LHCN-M2 (cell line): ENCODE measurements at places on chromosomes 5 and 9. TPM values are rescaled to one million over a fixed set of nuclear protein-coding genes. Genes with fewer than 3 reads are reported as not detected.

Gene PHF24
- total RNA-seq = not detected in 2 replicates

Gene HABP4
- 14.0 and 14.5 TPM in 2 replicates for total RNA-seq

Gene DOK3
- total RNA-seq = 7.0 and 14.8 TPM in 2 replicates

Gene GPR107
- total RNA-seq = 17.7 and 20.3 TPM in 2 replicates

Gene PLAC8L1
- total RNA-seq = not detected in 2 replicates

Gene CNTNAP3B
- total RNA-seq = 0.11 TPM in 1 of 2 replicates, not detected in the other

Gene SLC6A18
- not detected in 2 replicates for total RNA-seq

Gene FBP2
- total RNA-seq = not detected in 2 replicates

Gene TAF1L
- total RNA-seq = not detected in 2 replicates

Gene TMEM252
- not detected in 2 replicates for total RNA-seq

- DNase-seq = no peak
These were observed 67.5 kb upstream of the RAPGEF1 start for GRCh38 chr9:131807144-131807983.

- DNase-seq = no peak
These were observed 41.6 kb upstream of the EQTN start for GRCh38 chr9:27338527-27338903.

- peak; percentile 24 for DNase-seq
These were observed 388.2 kb downstream of the FAM170A start for GRCh38 chr5:120017513-120017912.

DNA sequence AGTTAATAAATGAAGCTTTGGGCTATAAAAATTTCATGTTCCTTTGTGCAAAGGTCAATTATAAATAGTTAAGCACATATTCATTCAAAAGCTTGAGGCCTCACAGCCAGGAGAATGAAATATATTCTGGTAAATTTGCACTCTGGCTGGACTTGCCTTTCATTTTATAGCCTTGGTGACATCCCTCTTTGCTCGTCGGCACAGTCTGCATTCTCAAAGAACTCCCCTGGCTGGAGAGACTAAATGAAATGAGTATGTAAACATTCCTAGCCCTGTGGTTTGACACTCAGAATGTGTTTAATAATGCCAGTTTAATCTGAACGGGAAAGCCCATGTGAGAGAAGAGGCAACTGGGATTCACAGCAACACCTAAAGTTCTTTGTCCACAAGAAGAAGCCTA, 285.6 kb downstream of the BRINP1 start:
- DNase-seq = no peak

DNA sequence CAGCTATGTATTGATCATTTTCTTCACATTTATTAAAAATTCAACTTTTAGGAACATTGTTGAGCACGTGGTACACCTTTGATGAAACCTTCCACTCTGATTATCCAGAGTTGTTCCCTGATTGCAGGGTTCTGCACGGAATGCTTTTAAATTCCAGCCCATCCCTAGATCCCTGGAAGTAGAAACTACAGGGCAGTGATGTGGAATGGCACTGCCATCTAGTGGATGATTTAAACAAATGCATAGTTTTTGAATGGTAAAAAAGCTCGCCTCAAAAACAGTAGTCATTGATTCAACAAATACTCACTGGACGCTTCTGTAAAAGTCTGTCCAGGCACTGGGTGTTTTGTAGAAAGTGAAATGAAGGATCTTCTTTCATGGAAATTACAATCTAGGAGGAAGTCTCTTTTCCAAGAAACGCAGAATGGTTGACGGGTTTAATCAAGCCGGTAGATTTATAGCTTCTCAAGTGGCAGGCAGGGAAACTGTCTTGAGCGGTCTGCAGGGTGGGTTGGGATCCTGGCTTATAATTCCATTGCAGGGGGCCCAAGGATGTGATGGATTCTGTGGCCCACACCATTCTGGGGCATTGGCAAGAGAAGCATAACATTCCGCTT, 118.4 kb downstream of the ARHGAP26 start:
- peak; percentile 64 for DNase-seq

DNA sequence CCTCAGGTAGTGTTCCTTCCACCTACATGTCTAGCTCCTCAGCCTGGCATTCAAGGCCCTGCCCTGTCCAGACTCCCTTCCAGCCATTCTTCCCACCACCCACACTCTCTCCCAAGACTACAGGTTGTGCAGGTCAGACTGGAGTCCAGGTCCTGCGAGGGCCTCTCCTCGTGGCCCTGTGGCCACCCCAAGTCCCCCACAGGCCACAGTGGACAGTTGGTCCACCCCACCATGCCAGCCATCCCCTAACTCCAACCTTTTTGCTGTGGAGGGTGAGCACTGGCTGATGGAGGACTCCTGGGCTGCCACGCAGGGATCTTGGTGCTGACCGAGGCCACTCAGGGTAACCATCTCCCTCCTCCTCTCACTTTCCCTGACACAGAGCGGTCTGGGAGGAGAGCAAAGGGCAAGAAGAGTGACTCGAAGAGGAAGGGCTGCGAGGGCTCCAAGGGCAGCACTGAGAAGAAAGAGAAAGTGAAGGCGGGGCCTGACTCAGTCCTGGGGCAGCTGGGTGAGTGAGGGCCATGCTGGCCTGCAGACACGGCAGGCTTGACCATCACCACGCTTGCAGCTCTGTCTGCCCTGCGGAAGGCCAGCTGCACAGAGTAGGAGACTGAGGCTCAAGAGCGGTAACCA, 51.0 kb downstream of the JADE2 start:
- DNase-seq = no peak

- no peak for DNase-seq
These were observed 61.6 kb downstream of the PSAT1 start for GRCh38 chr9:78358329-78359051.

GRCh38 chr9:137788561-137789294, 88.9 kb upstream of the CACNA1B start:
- DNase-seq = no peak

- no peak for DNase-seq
These were observed 30.4 kb upstream of the FABP6 start for GRCh38 chr5:160198841-160199409.

- no peak for DNase-seq
These were observed 25.9 kb downstream of the MAT2B start for GRCh38 chr5:163531272-163531671.
